Neural crest cell (in vitro differentiated cells): ENCODE measurements at places on chromosomes 6 and 20.
A peak's percentile ranks its signal among the peaks of the same experiment; 100 is the strongest.

- DNase-seq, result no peak
Observed at GRCh38 chr20:44720621-44720996, 5.4 kb downstream of the CCN5 start.

DNA sequence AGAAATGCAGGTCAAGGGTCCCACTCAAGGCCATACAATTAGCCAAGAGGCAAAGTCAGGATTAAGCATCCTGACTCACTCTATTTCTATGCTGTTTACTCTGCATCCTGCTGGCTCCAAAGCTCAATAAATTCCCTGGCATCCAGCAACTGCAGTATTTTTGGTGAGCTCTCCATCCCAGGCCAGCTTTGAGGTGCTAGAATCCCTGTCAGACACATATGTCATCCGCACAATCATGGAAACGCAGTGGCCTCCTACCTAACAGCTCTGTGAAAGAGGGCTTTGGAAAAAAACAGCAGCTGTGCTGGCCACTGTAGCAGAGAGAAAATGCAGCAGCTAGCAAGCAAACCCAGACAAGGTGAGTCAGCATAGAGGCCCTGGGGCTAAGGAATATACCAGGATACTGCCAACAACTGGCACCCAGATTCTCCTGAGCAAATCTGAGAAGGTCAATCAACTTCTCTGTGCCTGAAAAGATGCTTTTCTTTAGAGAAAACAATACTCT, 58.4 kb downstream of the ANKEF1 start:
- DNase-seq, result no peak

GRCh38 chr20:51423810-51424209, 118.7 kb downstream of the NFATC2 start:
- DNase-seq, result no peak

DNA sequence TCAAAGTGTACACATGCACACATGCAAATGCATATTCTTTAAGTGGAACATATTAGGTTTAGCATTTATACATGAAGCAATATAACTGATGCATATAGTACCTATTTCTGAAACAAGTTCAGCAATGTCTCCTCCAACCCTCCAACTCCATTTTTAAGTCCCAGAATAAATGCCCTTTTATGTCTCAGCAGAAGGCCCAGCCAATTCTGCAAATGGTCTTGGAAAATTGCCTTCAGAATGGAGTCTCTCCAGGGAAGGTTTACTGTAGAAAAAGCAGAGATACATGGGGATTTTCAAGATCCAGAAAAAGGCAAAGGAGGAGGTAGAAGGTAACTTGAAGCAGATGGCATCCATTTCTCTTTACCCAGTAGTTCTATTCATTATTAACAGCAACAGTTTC, 633.3 kb downstream of the MAFB start:
- no peak for DNase-seq

GRCh38 chr20:5041433-5041832, 40.1 kb upstream of the SLC23A2 start:
- DNase-seq, result peak; percentile 4

- DNase-seq, result no peak
Observed at GRCh38 chr20:40815156-40816038, 126.4 kb upstream of the MAFB start.

- DNase-seq, result no peak
Observed at GRCh38 chr6:104956731-104957294, at the start of gene LIN28B. TSS of gene LIN28B (plus strand) at chr6:104957107. CDS start at chr6:104957251, 144 bp downstream.
